ENCODE measurements at places on chromosomes 1 and 21. TPM values are rescaled to one million over a fixed set of nuclear protein-coding genes. Genes with fewer than 3 reads are reported as not detected.

- DNase-seq = no peak
Measured at GRCh38 chr1:156963621-156964020, 43.2 kb downstream of the LRRC71 start.

DNA sequence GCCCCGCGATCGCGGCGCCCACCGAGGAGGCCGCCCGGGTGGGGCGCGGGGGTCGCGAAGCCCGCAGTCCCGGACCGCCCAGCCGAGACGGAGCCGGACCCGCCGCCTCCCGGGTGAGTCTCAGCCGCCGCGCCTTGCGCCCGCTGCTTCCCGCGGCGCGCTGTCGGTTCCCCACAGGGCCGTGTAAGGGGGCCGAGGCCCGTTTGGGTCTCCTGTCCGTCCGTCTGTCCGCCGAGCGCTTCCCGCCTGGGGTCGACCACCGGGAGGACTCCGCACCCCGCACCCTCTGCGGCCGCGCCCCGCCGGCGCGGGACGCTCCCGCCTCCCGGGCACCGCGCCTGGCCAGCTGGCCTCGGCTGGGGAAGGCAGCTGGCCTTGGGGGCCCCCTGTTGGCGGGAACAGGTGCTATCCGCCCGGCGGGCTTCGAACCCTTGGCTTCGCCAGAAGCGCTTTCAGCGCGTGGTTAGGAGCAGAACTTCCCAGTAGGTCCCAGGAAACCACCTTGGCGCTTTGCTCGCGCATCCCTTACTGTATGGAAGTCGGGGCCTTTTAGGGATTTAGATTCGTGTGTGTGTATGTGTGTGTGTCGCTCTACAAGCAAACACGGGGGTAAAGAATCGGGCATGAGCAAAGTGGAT is 414 bp downstream of the TMEM51 start:
- DNase-seq = no peak

- DNase-seq = no peak
Measured at GRCh38 chr1:167984886-167985489, 48.1 kb upstream of the MPC2 start.

Gene APCS
- 0.33 TPM for total RNA-seq

- DNase-seq = no peak
Measured at GRCh38 chr1:210687582-210688279, 359.0 kb downstream of the HHAT start.

GRCh38 chr1:200811704-200812103 is 61.1 kb upstream of the GPR25 start:
- no peak for DNase-seq

Gene FASLG
- total RNA-seq = not detected

Gene SYT14
- not detected for total RNA-seq

Gene ENSA
- total RNA-seq = 207 TPM

Gene DNASE2B
- total RNA-seq = not detected

DNA sequence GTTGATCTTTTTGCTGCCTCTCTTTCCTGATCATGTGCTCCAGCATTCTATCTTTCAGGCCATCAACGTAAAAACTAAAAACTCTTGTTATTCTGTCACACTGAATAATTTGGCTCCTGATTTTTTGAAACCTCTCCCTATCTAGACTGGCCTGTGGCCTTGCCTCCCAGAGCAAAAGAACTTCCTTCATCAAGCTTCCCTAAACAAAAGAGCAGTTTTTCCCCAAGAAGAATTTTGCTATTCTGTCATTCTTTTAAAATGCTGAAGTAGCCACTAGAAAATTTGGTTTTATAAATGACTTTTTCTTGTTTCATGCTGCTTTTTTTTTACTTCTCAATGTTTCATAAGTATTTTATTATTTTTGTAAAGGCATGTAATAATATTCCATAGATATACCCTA is 37.1 kb upstream of the CR2 start:
- DNase-seq = no peak

Gene FAM72D
- 12.8 TPM for total RNA-seq

- no peak for DNase-seq
Measured at GRCh38 chr1:27931184-27931583, 3.6 kb upstream of the SMPDL3B start.

- no peak for DNase-seq
Measured at GRCh38 chr21:32197896-32198295, 81.0 kb downstream of the MIS18A start.

Gene PDE9A
- total RNA-seq = 0.72 TPM

Gene CCDC27
- not detected for total RNA-seq

DNA sequence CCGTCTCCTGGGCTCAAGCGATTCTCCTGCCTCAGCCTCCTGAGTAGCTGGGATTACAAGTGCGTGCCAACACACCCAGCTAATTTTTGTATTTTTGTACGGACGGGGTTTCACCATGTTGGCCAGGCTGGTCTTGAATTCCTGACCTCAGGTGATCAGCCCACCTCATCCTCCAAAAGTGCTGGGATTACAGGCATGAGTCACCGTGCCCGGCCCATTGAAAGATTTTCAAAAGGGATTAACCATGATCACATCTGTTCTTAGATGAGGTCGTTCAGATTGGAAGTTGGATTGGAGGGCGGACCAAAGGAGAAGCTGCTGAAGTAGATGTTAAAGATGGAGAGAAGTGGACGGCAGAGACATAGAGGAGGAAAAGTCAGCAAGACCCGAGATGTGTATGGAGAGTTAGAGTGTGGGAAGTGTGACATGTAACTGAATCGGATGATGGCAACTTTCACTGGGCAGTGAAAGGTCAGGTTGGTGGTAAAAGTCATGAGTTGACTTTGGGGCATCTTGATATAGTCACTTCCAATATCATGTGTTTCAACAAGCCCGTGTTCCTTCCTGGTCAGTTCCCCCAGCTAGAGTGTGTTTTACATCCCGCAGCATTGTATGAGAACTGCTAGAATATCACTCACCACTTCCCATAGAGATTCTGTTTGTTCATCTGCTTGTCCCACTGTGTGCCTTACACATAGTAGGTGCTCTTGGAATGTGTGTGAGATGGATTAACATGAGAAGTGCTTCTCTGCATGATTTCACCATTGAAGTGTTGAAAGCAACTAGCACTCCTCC is 54.4 kb upstream of the TINAGL1 start:
- no peak for DNase-seq

Gene FAM177B
- total RNA-seq = not detected

- DNase-seq = no peak
Measured at GRCh38 chr1:72516264-72516663, 233.9 kb upstream of the NEGR1 start.

DNA sequence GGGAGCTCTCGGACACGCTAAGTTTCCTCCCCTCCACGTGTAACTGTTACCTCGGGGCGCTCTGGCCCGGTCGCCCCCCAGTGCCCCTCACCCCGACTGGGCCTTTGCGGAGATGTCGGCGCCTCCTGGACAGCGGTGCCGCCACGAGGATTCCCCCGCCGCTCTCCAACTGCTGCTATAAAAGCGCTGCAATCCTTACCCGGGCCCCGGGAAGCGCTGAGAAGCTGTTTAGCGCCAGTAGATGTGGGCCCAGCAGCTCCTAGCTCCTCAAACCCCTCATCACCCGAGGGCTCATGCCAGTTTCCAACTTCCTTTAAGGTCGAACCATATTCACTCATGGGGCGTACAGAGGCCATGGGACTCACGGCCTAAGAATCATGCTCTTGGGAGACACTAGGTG is 361 bp upstream of the LMX1A start:
- DNase-seq = no peak

GRCh38 chr1:70247768-70248167 is 26.6 kb downstream of the SRSF11 start:
- no peak for DNase-seq

Gene TIAM1
- 3.7 TPM for total RNA-seq

GRCh38 chr1:68798071-68798470 is 301.2 kb upstream of the DEPDC1 start:
- DNase-seq = no peak

- no peak for DNase-seq
Measured at GRCh38 chr21:44529011-44529421, 11.0 kb downstream of the KRTAP10-1 start.

Gene VPS45
- total RNA-seq = 24.9 TPM

Gene C1orf185
- not detected for total RNA-seq

Gene SPRR4
- not detected for total RNA-seq
